ENCODE measurements at places on chromosomes 13 and 19.

DNA sequence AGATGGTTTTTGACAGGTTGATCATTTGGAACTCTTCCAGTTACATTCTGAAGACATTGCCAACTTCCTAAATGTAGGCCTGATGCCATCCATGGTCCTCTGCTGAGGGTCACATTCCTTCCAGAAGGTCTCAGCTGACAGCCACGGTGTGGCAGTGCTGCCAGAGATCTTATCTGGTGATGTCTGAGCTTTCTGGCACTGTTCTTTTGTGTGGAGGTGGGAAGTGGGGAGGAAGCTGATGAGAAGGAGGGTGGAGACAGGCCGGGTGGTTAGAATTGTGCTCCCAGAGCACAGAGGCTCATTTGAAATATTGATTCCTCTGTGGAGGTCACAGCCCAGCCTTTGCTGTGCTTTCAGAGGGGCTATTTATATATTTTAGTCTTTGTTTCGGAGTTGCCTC is 16.1 kb upstream of the MTIF3 start:
- DNase-seq = no peak

DNA sequence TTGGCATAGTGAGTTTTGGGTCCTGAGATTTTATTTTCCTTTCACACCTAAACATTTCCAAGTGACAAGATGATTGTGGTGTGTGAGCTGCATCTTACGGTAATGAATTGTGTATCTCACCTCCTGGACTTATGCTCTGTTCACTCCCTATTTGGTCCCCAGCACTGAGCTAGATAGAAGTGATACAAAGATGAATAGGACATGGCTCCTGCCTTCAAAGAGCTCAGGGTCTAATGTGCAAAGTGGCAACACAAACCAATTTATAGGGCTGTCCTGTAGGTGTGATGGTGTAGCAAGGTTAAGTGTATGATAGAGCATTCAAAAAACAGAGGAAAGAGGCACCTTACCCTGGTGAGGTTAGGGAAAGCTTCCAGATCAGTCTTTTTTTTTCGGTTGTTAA is 17.6 kb upstream of the TNFRSF19 start:
- DNase-seq = no peak

GRCh38 chr13:73741742-73742141 is 392.5 kb downstream of the KLF12 start:
- DNase-seq = no peak

DNA sequence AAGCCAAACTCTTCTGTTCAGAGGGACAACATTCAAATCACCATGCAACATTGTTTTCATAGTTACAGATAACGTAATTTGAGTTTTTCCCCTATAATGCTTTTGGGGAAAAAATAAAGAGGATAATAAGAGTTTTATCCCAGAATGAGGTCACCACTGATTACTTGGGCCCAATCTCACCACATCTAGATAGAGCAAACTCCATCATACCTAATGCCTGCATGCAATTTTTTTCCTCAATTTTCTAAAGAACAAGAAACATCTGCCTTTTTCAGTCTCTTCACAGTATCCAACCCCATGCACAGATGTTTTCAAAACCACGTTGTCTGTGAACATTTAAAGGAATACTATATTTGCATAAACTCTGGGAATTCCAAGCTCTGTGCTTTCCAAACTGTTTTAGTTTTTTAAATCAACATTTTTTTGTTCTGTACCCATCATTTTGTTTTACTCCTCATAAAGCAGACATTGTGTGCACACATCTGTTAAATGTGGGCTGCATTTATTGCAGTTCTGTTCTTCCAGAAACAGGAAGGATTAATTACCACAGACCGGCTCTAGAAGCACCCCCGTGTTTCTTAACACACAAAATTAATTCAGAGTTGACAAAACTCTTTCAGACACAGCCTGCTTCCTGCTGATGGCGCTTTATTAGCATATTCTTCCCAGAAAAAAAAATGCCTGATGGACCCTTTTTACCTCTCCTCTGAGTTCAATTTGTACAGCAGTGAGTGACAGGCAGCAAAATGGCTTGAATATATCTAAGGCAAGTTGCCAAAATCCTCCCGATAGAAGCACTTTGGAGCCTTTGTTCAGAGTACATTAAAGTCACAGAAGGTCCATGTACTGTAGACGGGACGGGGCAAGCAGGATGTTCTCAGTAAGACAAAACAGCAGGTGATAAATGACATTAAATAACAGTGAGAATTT is 1171.9 kb downstream of the EFNB2 start:
- DNase-seq = no peak

DNA sequence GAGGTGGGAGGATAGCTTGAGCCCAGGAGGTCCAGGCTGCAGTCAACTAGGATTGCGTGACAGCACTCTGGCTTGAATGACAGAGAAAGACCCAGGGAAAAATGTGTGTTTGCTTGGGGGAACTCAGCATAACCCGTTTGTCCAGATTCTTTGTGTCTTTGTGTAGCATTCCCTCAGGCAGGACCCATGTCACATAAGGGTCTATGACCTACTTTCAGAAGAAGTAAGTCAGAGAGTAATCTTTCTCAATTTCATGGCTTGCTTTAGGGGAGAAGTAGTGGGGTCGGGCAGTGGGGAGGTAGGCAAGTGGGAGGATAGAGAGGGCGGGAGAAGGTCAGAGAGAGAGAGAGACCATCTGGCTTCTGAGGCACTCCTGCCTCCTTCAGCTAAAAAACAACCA is 11.9 kb upstream of the PSPC1 start:
- no peak for DNase-seq

DNA sequence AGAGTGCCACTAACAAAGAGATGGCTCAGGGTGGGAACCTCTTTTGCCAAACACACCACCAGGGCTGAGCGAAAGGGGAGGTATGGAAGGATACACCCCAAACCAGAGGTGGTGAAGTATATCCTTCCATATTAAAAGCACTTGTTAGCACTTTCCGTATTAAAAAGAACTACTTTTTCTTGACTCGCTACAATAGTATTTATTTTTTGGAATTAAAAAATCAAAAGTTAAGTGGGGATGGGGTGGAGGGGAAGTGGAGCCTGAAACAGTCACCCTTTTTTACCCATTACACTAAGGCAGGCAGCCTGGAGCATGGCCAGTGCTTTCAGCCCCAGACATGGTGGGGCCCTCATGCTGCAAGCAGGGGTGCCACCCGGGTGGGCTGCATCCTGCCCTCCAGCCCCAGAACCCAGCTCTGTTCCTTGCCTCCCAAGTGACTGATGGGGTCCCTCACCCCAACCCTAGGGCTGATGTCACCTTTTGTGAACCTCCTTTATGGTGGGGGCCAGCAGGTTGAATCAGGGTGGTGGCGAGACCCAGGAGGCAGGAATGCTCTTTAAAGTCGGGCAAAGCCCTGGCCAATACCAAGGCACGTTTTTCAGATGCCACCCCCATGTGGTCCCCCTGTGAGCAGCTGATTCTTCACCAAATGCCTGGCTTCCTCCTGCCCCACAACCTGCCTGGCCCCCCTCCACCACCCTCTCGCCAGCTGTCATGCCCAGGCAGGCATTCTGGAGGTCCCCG is 31.0 kb downstream of the LYL1 start:
- no peak for DNase-seq

GRCh38 chr19:38705197-38706019 is 38.9 kb downstream of the CAPN12 start:
- DNase-seq = no peak

- no peak for DNase-seq
Measured at GRCh38 chr19:17286752-17287151, 5.1 kb downstream of the ANKLE1 start.

GRCh38 chr19:4326215-4326836 is 12.3 kb downstream of the STAP2 start:
- no peak for DNase-seq
